ENCODE measurements at places on chromosomes 6 and 20.

- DNase-seq = no peak
These were observed 44.7 kb upstream of the RNF8 start for GRCh38 chr6:37309046-37309445.

GRCh38 chr20:46820682-46821081, 74.0 kb upstream of the EYA2 start:
- no peak for DNase-seq

DNA sequence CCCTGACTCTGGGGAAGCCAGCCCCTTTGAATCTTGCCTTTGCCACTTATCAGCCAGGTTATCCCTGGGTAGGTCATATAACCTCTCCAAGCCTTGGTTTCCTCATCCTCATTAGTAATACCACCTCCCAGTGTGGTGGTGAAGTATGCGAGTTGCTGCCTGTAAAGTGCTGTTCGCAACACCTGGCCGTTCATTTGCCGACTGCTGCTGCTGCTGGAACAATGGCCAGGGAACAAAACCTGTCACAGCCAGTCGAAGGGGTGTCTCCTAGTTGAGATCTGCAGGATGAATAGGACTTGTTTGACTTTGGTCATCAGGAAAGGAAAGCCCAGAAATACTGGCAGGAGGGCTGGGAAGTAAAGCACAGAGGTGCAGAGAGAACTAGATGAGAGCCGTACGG, 6.1 kb downstream of the MANBAL start:
- DNase-seq = no peak

DNA sequence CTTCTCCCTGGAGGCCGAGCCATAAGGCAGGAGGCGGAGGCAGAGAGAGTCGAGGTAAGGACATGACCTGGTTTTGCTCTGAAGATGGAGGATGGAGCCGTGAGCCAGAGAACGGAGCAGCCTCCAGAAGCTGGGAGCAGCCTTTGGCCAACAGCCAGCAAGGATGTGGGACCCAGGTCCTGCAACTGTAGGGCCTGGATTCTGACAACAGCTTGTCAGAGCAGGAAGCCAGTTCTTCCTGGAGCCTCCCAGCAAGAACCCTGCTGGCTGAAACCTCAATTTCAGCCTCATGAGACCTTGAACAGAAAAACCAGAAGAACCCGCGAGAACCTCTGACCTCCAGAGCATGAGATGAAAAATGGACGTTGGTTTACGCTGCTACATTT, 13.4 kb upstream of the MRGBP start:
- no peak for DNase-seq

DNA sequence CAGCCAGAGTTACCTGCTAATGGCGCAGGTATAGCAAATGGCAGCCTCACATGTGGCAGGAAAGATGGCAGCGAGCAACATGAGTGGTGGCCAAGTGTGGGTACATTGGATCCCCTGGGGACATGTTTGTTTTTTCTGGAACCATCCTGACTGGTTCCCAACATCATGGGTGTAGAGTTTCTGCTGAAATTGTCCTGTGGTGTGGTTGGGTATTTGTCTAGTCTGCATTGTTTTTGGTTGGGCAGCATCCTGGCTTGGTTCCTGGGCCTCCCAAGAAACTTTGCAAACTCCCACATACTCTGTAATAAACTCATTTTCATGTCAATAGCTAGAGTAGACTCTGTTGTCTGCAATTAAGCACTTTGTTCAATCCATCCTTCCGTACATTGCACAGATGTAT, 282.6 kb downstream of the CDC5L start:
- DNase-seq = no peak

DNA sequence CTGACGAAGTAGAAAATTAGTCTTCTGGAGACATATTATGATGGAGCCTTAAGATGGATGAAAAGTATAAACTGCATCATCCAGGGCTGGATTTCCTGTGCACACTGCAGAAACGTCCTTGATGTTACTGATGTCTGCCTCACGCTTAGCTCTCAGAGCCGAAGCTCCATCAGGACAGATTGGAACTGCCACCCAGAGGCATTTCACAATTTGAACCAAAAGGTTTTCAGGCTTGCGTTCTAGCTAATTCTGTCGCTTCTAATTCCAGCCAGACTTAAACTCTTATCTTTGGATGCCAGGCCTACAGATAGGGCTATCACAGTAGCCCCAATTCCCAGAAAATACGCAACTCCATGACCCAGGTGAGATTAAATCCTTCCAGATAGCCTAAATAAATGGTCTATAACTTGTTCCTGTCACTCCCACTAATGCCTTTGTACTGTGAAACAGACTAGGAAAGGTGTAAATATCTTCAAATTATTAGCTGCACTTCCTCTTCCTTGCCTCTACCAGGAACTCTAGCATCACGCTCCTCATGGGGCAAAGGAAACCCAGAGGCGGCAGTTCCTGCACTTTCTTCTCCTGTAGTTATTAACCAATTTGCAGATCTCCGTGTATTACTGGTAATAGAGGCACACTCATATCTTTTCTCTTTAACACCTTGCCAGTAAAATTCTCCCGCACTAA, 634.6 kb downstream of the PRKN start:
- no peak for DNase-seq

DNA sequence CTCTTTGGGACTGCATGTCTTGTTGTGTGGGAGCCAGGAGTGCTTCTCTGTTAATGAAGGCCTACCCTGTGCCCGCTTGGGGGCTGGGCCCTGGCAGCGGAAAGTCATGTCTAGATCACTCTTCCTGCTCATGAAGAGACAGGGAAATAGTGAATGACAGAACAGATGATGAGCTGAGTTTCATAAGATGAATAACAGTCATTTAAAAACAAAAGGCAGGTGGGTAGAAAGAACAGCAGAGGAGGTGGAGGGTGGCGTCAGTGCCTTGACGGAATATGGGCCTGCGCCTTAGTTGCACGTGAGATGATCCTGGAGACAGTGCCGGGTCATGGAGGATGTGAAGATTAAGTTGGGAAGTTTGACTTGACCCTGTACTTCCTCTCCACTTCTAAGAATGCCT, 85.5 kb downstream of the ARID1B start:
- no peak for DNase-seq
